Right lung (tissue), 10 donors: ENCODE measurements at places on chromosomes 11 and 22. TPM values are rescaled to one million over a fixed set of nuclear protein-coding genes. Genes with fewer than 3 reads are reported as not detected.

DNA sequence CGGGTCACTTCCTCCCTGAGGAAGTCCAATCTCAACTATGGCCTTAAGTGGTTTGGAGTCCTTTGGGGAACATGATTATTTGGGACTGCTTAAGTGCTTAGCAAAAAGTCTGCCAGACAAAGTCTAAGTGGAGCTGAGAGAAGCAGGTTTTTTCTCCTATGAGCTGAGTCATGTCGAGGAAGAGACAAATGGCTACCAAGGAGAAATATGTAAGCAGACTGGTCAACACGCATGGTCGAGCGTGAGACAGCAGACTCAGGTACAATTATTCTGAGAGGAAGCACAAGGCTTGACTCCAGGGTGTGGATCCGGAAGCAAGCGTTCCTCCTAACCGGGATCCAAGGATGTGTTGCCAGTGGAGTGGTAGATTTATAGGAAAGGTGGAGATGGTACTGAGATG is 30.6 kb downstream of the UBASH3B start:
- DNase-seq: no peak

- DNase-seq: no peak
Observed at GRCh38 chr11:131975619-131976018, 605.2 kb downstream of the NTM start.

- DNase-seq: no peak
Observed at GRCh38 chr11:44784436-44784760, 57.6 kb downstream of the TSPAN18 start.

The CABP7 gene
- 0.16 TPM for polyA plus RNA-seq

GRCh38 chr22:44406341-44407170 is 91.5 kb downstream of the RTL6 start:
- DNase-seq: no peak

GRCh38 chr11:85602526-85603213 is 24.5 kb downstream of the DLG2 start:
- DNase-seq: no peak

DNA sequence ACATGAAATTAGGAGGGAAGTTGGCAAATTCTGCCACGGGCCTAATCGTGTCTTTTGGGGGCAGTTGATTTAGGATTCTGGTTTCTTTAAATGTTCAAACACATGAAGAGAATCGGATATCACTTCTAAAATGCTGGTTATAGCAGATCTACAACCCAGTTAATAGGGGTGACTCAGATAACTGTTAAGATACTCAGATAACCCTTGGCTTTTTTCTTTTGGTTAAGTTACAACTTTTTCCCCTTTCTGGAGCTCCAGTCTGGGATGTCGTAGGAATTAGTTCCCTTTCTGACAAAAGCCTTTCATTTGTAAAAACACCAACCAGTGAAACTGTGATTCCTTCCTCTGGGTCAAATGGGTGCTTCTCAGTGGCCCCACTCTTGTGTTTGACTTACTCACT is 976 bp downstream of the DEPDC7 start:
- DNase-seq: no peak
